ENCODE measurements at places on chromosomes 12 and 14. TPM values are rescaled to one million over a fixed set of nuclear protein-coding genes. Genes with fewer than 3 reads are reported as not detected.

BMAL2 gene
- polyA plus RNA-seq: 1.5 TPM

NGDN gene
- 22.2 TPM for polyA plus RNA-seq

FAM222A gene
- polyA plus RNA-seq: 2.1 TPM

TEX52 gene
- not detected for polyA plus RNA-seq

HOXC12 gene
- not detected for polyA plus RNA-seq

C12orf54 gene
- polyA plus RNA-seq: not detected

FLRT2 gene
- 22.2 TPM for polyA plus RNA-seq

PPFIA2 gene
- 0.22 TPM for polyA plus RNA-seq

ACSM4 gene
- polyA plus RNA-seq: not detected

Data from adipose tissue (tissue), 3 donors.